ENCODE measurements at places on chromosomes 1 and 21. TPM values are rescaled to one million over a fixed set of nuclear protein-coding genes. Genes with fewer than 3 reads are reported as not detected.

- no peak for DNase-seq
- H3K4me3 ChIP-seq, result no peak overlapping the region
- peaks cover 6% of the 10 kb centered on the region for H3K4me1 ChIP-seq
- H3K36me3 ChIP-seq, result peaks cover 5% of the 10 kb centered on the region
- H3K27me3 ChIP-seq, result peaks cover 27% of the 10 kb centered on the region
Measured at GRCh38 chr1:160086456-160086892, 5.1 kb downstream of the KCNJ9 start.

GUCA2A gene
- not detected for total RNA-seq

GJA5 gene
- 25.9 TPM for total RNA-seq

DNA sequence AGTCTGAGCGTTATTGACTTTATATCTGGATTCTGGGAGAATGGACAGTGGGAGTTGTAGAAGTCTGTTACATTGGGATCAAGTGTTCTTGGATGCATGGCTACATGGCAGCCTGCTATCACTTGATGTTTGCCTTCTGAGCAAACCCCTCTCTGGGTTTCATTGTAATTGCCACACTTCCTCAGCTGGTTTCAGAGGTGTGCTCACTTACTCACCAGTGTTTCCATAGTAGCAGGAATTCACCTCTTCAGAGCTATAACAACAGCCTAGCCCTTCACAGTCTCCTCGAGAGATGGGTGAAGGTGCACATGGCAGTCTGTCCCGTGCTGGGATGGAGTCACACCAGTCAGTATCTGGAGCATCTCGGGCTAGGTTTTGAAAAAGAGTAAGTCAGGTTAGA is 2.6 kb downstream of the ZP4 start:
- no peak overlapping the region for H3K4me3 ChIP-seq
- no peak overlapping the region for H3K27ac ChIP-seq
- no peak for DNase-seq
- no peaks in the 10 kb centered on the region for H3K36me3 ChIP-seq
- no peaks in the 10 kb centered on the region for H3K27me3 ChIP-seq

- H3K4me1 ChIP-seq, result no peaks in the 10 kb centered on the region
- H3K36me3 ChIP-seq, result no peaks in the 10 kb centered on the region
- no peak for DNase-seq
Measured at GRCh38 chr1:56590520-56591011, 11.2 kb upstream of the PLPP3 start.

- DNase-seq, result no peak
- no peaks in the 10 kb centered on the region for H3K27me3 ChIP-seq
- no peaks in the 10 kb centered on the region for H3K4me1 ChIP-seq
- no peaks in the 10 kb centered on the region for H3K36me3 ChIP-seq
Measured at GRCh38 chr1:4010814-4011605, 110.9 kb upstream of the C1orf174 start.

- DNase-seq, result no peak
- no peaks in the 10 kb centered on the region for H3K36me3 ChIP-seq
- H3K4me3 ChIP-seq, result no peak overlapping the region
- no peak overlapping the region for H3K27ac ChIP-seq
Measured at GRCh38 chr1:220730486-220730885, 17.6 kb upstream of the MTARC2 start.

GRCh38 chr1:200901796-200902444 is 7.2 kb downstream of the INAVA start:
- H3K36me3 ChIP-seq, result no peaks in the 10 kb centered on the region
- DNase-seq, result no peak
- no peak overlapping the region for H3K4me3 ChIP-seq
- no peak overlapping the region for H3K27ac ChIP-seq
- H3K27me3 ChIP-seq, result no peaks in the 10 kb centered on the region

INSRR gene
- total RNA-seq, result not detected

- H3K4me3 ChIP-seq, result no peak overlapping the region
- peaks cover 18% of the 10 kb centered on the region for H3K36me3 ChIP-seq
- no peaks in the 10 kb centered on the region for H3K27me3 ChIP-seq
- no peaks in the 10 kb centered on the region for H3K4me1 ChIP-seq
- H3K27ac ChIP-seq, result no peak overlapping the region
- no peak for DNase-seq
Measured at GRCh38 chr1:16256478-16256877, 19.5 kb upstream of the CPLANE2 start.

TDRD10 gene
- 1.9 TPM for total RNA-seq

GRCh38 chr1:63797056-63797726 is 23.4 kb downstream of the ROR1 start:
- no peak for DNase-seq
- H3K4me3 ChIP-seq, result no peak overlapping the region
- no peaks in the 10 kb centered on the region for H3K36me3 ChIP-seq
- no peak overlapping the region for H3K27ac ChIP-seq
- peaks cover 40% of the 10 kb centered on the region for H3K4me1 ChIP-seq
- no peaks in the 10 kb centered on the region for H3K27me3 ChIP-seq

DNA sequence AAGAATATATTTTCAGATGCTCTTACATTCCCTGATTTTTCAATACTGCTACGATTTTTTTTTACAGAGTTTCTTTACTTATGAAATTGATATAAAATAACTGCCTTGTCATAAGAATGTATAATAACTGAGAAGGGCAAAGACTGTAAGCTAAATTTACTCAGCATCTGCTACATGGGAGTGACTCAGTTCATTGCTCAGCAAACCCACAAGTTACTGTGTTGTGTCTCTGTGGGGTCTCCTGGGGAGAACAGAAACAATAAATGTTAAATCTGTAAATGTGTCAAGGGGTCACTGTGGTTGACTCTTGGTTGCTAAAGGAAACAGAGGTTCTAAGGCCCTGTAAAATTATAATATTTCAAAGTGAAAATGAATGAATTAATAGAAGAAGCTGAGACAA is 210.3 kb upstream of the CACYBP start:
- no peak overlapping the region for H3K4me3 ChIP-seq
- no peak for DNase-seq
- H3K36me3 ChIP-seq, result no peaks in the 10 kb centered on the region
- H3K27ac ChIP-seq, result no peak overlapping the region

DNA sequence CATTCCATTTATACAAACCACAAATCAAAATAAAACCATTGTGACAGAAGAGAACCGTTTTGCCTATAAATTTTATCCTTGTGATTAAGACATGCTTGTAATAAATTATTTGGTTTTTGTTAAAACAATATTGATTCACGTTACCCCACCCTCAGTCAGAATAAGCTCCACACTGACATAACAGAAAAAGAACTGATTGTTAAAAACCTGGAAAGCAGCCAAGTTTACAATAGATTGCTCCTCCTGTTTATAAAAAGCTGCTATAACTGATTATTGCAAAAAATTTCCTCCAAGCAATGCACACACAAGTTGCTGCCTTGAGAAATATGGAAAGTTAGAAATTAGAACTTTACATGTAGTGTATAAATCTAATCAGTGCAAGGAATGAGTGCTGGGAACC is 263.5 kb downstream of the SETD4 start:
- DNase-seq, result no peak
- H3K27me3 ChIP-seq, result no peaks in the 10 kb centered on the region
- H3K36me3 ChIP-seq, result no peaks in the 10 kb centered on the region
- peaks cover 10% of the 10 kb centered on the region for H3K4me1 ChIP-seq
- H3K27ac ChIP-seq, result no peak overlapping the region

- H3K36me3 ChIP-seq, result no peaks in the 10 kb centered on the region
- no peaks in the 10 kb centered on the region for H3K27me3 ChIP-seq
- H3K27ac ChIP-seq, result no peak overlapping the region
- H3K4me3 ChIP-seq, result no peak overlapping the region
Measured at GRCh38 chr1:171611306-171611705, 10.7 kb upstream of the MYOCOS start.

GRCh38 chr1:51372561-51372960 is 42.2 kb upstream of the TTC39A start:
- no peaks in the 10 kb centered on the region for H3K4me1 ChIP-seq
- no peak for DNase-seq
- H3K27ac ChIP-seq, result no peak overlapping the region
- H3K36me3 ChIP-seq, result peaks cover 11% of the 10 kb centered on the region
- H3K27me3 ChIP-seq, result no peaks in the 10 kb centered on the region
